Activated T-helper 2 cell treated with anti-CD3 and anti-CD28 coated beads, Interferon-gamma antibody, Interleukin-2, Interleukin-4, amounts not matched to agents 10 μg/mL and 5 μg/mL and 100 μg/mL, durations not matched to agents 14 hours and 24 hours and 36 hours (primary cell): ENCODE measurements at places on chromosomes 7 and 10. TPM values are rescaled to one million over a fixed set of nuclear protein-coding genes. Genes with fewer than 3 reads are reported as not detected.
A peak's percentile ranks its signal among the peaks of the same experiment; 100 is the strongest.

GRCh38 chr10:78703593-78703992 is 365.2 kb upstream of the ZMIZ1 start:
- no peaks in the 10 kb centered on the region for H3K36me3 ChIP-seq
- H3K4me1 ChIP-seq, result no peaks in the 10 kb centered on the region
- no peak overlapping the region for H3K4me3 ChIP-seq
- H3K27ac ChIP-seq, result no peak overlapping the region
- DNase-seq, result no peak

ASZ1 gene
- not detected in 2 replicates for total RNA-seq

GRCh38 chr10:72470666-72471065 is 115.9 kb upstream of the DNAJB12 start:
- no peaks in the 10 kb centered on the region for H3K27me3 ChIP-seq
- no peak overlapping the region for H3K27ac ChIP-seq
- H3K4me1 ChIP-seq, result peaks cover 5% of the 10 kb centered on the region
- H3K4me3 ChIP-seq, result no peak overlapping the region

CFAP46 gene
- total RNA-seq, result not detected in 2 replicates

DNA sequence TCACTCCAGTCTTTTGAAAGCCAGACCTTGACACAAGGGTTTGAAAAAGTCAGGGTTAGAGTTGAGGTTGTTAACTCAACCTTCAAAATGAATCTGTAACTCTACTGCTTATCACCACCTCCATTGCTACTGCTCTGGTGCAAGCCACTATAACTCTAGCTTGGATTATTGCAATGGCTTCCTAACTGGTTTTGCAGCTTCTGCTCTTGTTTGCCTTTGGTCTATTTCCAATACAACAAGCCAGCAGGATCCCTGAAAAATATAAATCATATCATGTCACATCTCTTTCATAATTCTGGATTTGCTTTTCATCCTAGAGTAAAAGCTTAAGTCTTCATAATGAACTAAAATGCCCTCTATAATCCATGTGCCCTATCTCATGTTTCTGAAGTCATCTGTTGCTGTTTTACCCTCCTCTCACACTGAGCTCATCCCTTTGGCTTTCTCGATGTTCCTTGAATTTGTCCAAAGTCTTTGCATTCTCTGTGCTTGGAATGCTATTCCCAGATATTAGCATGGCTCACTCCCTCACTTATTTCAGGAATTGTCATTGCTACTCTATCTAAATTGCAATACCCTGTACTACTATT is 10.9 kb downstream of the TAS2R60 start:
- no peak overlapping the region for H3K27ac ChIP-seq
- peaks cover 3% of the 10 kb centered on the region for H3K27me3 ChIP-seq
- no peaks in the 10 kb centered on the region for H3K4me1 ChIP-seq
- DNase-seq, result no peak
- no peaks in the 10 kb centered on the region for H3K36me3 ChIP-seq

DNA sequence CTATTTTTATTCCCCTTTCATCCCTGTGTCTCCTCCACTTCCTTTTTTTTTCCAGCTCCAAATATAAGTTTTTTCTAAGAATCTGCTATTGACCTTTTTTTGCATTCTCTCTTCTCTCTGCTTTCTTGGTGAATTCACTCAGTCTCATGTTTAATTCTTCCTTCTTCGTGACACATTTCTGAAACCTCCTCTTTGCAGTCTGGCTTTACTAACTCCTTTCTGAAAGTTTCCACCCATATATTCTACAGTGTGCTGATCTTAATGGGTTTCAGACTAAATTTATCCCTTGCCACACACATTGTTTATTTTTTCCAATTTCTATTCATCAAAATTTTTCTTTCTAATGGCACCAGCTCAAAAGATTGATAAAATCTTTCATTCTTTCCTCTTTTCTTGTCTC is 47.8 kb upstream of the CALD1 start:
- H3K4me3 ChIP-seq, result peak overlapping the region; percentile 60
- H3K27ac ChIP-seq, result peak overlapping the region; percentile 94
- H3K36me3 ChIP-seq, result peaks cover 21% of the 10 kb centered on the region
- DNase-seq, result no peak

LRRD1 gene
- total RNA-seq, result 0.09 TPM in 1 of 2 replicates, not detected in the other

DNA sequence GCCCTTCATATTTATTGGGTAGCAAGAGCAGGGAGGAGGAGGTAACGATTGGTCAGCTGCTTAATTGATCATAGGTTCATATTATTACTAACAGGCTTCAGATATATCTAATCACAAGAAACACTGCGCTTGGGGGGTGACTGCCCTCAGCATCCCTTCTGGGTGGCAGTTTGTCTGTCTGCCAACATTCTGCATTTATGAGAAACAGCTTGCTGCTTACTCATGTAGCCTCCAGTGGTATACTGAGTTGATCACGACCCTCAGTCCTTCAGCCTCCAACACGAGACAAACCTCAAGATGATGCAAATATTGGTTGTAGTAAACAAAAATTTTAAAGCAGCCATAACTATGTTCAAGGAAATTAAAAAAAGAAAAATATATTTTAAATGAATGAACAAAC is 657.8 kb upstream of the PHF14 start:
- H3K4me1 ChIP-seq, result no peaks in the 10 kb centered on the region
- H3K4me3 ChIP-seq, result no peak overlapping the region
- no peak overlapping the region for H3K27ac ChIP-seq
- no peaks in the 10 kb centered on the region for H3K27me3 ChIP-seq
- H3K36me3 ChIP-seq, result no peaks in the 10 kb centered on the region

- no peak for DNase-seq
- H3K36me3 ChIP-seq, result no peaks in the 10 kb centered on the region
- H3K27ac ChIP-seq, result no peak overlapping the region
- no peaks in the 10 kb centered on the region for H3K4me1 ChIP-seq
- H3K27me3 ChIP-seq, result no peaks in the 10 kb centered on the region
These were observed 234.4 kb downstream of the TEX36 start for GRCh38 chr10:125448596-125448995.

DNA sequence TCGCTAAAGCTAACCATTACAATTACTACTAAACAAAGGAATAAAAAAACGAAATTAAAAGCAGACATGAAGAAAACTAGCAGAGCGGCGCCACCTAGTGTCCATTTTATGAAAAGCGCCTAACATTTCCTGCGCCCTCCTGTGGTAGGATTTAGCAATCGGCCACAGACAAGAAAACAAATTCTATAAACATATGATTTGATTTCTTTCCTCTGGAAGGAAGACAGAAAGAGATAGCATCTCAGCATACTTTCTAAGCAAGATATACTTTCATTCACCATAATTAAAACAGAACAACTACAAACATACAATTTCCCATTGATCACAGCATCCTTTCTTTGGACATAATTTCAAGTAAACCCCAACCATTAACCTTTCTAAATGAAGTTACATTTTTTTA is 337.7 kb upstream of the NPVF start:
- peak; percentile 53 for DNase-seq
- H3K4me1 ChIP-seq, result peaks cover 5% of the 10 kb centered on the region
- H3K4me3 ChIP-seq, result no peak overlapping the region

GRCh38 chr10:131859341-131860020 is 41.3 kb upstream of the PPP2R2D start:
- no peaks in the 10 kb centered on the region for H3K4me1 ChIP-seq
- H3K36me3 ChIP-seq, result no peaks in the 10 kb centered on the region
- no peak overlapping the region for H3K4me3 ChIP-seq
- no peak for DNase-seq
- H3K27ac ChIP-seq, result no peak overlapping the region

DNA sequence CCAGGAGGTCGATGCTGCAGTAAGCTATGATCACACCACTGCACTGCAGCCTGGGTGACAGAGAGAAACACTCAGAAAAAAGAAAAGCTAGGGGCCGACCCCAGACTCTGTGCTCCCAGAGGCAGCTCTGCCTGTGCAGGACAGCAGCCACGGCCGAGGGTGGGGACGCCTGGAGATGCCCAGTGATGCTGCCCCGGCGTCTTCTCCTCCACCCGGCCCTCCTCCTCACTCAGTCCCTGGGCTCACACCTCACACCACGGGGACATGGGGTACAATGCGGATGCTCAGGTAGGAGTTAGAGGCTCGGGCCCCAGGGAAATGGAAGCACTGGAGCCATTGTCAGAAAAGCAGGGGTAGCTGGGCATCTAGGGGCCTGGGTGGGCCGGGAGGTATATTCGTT is 46.3 kb upstream of the ELFN1 start:
- H3K27me3 ChIP-seq, result no peaks in the 10 kb centered on the region
- DNase-seq, result no peak
- H3K36me3 ChIP-seq, result no peaks in the 10 kb centered on the region
- H3K27ac ChIP-seq, result no peak overlapping the region
- no peaks in the 10 kb centered on the region for H3K4me1 ChIP-seq
